Stimulated activated CD4-positive, alpha-beta T cell treated with anti-CD3 and anti-CD28 coated beads, Interleukin-15, amount 100 ng/mL, for 48 hours (primary cell): ENCODE measurements at places on chromosomes 12 and 14.

DNA sequence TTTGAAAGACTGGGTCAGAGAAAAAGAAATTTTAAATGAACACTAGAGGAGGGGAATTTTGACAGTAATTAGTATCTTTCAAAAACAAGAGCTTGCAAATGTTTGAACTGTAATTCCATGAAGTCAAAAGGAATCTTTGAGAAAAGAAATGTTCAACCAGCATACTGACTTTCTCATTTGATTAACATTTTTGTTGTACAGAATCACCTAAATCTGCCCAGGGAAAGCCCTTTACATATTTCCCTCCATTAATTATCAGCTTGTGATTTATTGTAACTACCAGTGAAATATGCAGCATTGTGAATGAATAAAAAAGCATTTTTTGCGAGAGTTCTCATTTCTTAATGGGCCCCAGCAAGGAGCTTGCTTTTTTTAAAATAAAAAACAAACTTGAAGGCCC, 61.2 kb upstream of the CCDC91 start:
- no peak for DNase-seq

DNA sequence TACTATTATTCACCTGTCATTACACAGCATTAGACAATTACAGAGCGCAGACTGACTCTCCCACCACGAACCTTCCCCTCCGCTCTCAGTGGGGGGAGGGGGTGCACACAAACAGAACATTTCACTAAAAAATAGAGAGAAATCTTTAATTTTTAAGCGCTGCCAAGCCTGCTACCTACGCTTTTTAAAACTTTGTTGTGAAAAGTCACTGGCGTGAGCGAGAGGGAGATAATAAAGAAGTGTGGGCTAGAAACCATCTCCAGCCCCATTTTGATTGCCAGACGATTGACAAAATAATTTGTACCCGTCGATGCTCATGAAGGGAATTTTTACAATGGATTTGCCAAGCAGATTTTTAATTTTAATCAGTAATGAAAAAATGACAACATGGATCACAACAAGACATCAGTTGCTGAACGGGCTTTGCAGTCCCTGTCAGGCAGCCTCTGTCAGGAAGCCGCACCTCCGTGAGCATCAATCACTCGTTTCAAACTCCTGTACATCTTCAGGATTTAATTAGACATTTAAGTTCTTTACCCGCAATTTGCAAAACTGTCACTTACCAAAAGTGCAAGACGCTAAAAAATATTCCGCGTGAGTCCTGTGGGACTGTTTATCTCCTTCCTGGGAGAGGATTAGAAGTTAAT, 209.1 kb downstream of the BCL11B start:
- DNase-seq: no peak

- peak; percentile 64 for DNase-seq
Observed at GRCh38 chr12:26853303-26854030, 20.5 kb upstream of the ITPR2 start.

DNA sequence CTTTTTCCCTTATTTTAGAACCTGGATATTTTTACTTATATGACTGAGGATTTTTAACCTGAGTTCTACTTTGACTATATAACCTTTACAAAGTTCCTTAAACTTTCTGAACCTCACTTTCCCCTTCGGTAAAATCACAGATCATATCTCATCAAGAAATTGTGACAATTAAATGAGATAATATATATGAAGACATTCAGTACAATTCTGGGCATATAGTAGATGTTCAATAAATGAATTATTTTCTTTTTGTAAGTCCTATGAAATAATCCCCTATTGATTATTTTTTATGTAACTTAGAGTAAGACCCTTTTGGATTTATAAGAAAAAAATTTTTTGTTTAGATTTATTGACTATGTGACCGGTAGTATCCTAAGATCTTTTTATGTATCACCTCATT, 17.6 kb upstream of the FAM177A1 start:
- DNase-seq: no peak

DNA sequence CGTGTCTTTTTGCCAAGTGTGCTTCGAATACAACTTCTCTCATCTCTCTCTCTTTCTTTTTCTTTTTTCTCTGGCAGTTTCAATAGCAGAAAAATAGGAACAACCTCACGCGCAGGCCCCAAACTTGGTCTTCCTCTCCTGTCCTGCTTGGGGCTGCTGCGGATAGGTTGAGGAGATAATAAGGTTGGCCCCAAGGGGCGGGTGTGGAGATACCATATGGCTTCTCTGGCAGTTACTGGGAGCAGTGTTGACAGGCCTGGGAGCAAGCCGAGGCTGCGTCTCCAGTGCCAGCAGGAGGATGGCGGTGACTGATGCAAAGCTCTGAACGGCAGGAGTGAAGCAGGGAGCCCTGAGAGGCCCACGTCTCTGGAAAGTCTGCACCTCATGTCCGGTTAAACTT, 89.5 kb upstream of the MANSC4 start:
- no peak for DNase-seq

GRCh38 chr12:65597527-65597926, 226.8 kb upstream of the HMGA2 start:
- DNase-seq: no peak

DNA sequence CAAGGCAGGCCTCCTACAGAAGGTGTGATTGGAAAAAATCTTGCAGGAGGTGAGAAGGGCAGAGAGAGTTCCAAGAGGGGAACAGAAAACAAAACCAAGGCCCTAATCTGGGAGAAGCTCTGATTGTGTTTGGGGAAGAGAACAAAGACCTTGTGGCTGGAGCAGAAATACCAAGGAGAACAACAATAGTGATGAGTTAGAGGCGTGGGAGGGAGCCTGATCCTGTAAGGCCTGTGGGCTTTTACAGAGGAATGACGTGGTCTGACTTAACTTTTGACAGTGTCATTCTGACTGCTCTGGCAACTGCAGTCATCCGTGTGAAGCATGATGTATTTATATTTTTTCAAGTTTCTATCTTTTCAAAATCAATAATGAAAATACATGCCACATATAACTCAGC, 200.6 kb downstream of the ANO4 start:
- no peak for DNase-seq

DNA sequence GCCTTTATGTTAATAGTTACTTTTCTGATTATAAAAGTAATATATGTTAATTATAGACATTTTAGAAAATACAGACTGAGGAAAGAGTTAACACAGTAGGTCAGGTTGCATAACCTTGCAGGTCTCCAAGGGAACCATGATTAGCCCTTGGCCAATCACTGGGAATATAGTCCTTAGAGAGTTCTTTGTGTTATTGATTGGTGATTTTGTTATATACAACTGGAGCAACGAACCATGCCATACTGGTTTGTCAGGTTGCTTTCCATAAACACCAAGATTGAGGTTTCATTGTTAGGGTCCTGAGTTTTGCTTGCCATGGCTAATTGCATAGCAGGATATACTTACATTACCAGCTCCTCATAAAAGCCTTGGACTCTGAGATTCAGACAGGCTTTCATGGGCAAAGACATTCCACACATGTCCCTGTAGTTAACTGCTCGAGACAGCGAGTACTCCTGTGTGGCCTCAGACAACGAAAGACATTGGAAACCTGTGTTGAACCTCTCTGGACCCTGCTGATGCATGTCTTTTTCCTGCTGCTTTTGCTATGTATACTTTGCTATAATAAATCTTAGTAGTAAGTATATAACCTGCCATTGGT, 33.7 kb downstream of the MAPK1IP1L start:
- DNase-seq: no peak

GRCh38 chr12:57638096-57638495, 5.1 kb upstream of the B4GALNT1 start:
- no peak for DNase-seq

DNA sequence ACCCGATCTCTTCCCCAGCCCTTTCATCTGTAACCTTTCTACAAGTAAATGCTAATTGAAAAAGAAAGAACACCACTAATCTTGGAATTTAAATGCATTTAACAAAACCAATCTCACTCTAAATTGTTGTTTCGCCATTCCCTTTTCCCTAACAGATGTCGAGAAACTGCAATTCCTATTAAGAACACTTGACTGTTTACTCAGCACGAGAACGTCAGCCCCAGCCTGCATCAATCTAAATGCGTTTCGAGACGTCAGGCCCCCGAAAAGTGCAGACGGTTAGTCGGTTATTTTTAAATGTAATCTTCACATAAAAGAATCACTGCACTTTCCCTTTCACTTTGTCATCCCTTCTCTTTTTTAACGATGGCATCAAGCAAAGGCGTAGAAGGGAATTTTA, 837.6 kb downstream of the VRK1 start:
- DNase-seq: peak; percentile 9

DNA sequence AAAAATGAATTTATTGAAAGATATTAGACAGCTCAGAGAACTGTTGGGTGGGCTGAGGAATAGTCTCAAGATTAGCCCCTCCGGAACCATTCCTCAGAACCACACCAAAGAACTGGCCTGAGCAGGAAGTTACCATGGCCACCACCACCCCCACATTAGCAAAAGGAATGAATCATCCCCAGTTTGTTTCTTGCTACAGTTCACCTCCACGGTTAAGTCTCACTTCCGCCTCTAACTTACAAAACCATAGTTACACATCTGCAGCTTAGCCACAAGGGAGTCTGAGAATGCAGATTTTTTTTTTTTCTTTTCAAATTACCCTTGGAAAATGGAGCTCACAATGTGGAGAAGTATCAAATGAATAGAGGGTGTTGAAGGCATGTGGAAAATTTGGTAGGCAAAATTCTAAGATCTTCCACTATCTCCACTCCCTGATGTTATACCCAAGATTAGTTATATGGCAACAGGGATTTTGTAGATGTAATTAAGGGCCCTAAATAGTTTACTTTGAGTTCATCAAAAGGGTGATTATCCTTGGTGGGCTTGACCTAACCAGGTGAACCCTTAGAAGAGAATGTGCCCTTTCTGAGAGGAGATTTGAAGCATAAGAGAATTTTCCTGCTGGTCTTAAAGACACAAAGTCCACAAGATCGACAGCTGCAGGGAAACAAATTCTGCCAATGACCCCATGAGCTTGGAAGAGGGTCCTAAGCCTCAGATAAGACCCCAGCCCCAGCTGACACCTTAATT, 129.8 kb upstream of the KRR1 start:
- DNase-seq: peak; percentile 21

- DNase-seq: no peak
Observed at GRCh38 chr12:113710216-113710615, 238.5 kb upstream of the LHX5 start.
